NCI-H2081 (cell line): ENCODE measurements at places on chromosomes 6 and 20.

- no peak for DNase-seq
Observed at GRCh38 chr20:18654448-18654773, 66.6 kb downstream of the DTD1 start.

DNA sequence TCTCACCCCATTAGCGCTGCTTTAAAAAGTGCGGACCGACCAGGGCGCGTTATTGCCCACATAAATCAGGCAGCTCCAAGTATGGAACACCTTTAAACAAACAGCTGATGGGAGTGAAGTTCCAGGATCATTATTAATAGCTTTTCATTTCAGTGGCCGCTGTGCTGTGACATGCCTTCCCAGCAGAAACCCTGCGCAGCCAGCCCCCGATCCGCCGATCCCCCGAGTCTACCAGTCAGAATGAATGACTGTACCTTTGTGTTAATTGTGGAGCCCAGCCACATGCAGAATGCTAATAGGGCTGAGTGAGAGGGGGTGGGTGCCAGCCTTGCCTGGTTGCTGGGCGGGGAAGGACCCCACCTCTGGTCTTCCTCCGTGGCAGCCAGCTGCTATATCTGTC, 21.9 kb downstream of the CDH22 start:
- no peak for DNase-seq

DNA sequence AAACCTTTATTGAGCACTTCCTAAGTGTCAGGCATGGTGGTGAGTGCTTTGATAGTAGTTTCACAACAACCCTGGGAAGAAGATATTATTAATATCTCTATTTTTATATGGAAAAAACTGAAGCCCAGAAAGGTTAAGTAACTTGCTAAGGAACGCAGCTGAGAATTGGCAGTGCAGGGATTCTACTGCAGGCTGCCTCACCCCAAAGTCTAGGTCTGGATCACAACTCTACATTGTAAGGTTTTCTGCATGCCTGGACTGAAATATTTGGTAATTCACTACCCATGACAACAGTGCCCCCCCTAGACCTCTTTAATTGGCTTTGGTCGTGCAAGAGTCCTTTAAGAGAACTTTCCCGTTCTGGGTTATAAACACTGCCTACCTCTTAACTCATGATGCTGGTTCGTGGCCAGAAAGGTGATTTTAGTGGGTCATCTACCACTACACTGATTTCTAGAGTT, 67.1 kb upstream of the KCNQ5 start:
- DNase-seq, result no peak

DNA sequence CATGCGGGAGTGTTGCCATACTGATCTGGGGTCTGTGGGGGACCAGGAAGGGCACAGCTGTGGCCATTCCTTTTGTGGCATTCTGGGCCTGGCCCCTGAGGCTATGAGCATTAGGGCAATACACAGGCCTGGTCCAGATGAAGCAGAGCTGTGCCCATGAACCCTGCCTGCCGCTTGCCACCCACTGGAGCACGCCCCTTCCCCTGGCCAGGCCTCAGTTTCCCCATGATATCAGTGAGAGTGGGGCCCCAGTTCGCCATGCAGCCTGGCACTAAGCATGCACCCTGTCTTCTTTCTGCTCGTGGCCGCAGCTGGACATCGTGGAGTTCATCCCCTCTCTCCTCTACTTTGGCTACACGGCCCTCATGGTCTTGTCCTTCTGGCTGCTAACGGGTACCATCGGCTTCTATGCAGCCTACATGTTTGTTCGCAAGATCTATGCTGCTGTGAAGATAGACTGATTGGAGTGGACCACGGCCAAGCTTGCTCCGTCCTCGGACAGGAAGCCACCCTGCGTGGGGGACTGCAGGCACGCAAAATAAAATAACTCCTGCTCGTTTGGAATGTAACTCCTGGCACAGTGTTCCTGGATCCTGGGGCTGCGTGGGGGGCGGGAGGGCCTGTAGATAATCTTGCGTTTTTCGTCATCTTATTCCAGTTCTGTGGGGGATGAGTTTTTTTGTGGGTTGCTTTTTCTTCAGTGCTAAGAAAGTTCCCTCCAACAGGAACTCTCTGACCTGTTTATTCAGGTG, 42.4 kb downstream of the PLAGL2 start:
- DNase-seq, result no peak

DNA sequence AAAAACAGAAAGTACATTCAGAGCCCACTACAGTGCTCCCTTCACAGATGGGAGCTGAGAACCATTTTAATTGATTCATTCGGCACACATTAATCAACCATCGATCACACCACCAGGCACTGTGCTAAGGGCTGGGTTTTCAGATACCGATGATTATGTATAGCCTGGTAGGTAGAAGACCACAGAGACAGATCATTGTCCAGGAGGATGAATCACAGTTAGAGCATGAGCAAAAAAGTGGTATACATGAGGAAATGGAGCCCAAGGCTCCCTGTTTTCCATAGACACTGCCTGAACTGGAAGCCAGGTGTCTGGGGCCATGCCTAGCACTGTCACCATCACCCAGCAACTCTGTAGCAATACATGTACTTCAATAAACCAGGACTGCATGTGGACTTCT, 9.0 kb upstream of the PRDM1 start:
- DNase-seq, result no peak

GRCh38 chr6:123518441-123519188, 118.1 kb downstream of the TRDN start:
- no peak for DNase-seq

GRCh38 chr6:148738946-148739821, 7.6 kb upstream of the UST start:
- no peak for DNase-seq

DNA sequence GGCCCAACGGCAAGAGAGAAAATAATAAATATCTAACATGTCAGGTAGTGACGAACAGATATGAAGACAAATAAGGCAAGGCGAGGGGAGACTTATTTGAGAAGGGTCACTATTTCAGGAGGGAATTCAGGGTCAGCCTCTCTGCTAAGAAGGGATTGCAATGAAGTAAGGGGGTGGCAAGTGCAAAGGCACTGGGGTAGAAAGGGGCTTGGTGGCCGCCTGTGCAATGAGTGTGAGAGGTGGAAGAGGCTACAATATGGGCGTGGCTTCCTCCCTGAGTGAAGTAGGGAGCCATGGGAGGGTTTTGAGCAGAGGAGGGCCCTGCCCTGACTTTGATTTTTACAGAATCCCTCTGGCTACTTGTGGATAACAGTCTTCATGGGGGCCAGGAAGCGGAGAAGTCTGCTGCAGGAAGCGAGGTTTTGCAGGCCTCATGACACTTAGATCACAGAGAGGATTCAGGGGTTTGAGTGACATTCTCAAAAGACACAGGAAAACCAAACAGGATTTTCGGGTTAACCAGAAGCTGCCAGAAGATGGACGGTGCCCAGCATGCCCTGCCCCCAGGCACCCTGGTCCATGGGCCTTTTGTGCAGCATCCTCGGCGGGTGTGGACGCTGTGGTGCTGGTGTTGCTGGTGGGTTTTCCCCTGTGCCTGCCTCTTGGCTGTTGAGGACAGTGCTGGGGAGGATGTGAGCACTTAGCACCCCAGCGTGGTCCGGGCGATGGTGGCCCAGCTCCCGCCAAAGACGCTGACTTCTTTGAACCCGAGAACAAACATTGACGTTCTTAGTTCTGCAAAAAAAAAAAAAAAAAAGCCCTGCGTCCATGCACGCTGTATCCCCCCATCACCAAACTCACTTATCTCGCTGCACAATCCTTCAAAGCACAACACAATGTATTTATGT, 124.2 kb upstream of the PTPN1 start:
- no peak for DNase-seq

- DNase-seq, result no peak
Observed at GRCh38 chr20:49561256-49561655, 6.7 kb downstream of the PTGIS start.

DNA sequence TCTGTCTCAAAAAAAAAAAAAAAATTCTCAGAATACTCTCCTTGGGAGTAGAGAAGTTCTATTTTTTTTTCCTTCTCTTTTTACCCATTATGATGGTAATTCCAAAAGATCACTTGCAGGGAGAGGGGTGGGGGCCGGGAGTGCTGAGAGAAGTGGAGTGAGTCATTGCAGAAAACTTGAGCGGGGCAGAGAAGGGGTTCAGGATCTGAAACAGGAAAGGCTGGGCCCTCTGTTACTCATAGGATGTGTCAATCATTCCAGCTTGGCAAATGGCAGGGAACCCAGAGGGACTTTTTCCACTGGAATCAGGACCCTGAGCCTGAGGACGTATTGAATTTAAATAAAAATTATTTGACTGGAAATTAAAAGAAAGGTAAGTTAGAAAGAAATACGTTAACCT, 111.4 kb upstream of the ARMC2 start:
- DNase-seq, result no peak

GRCh38 chr6:157091856-157092460, 231.4 kb downstream of the TMEM242 start:
- DNase-seq, result no peak

DNA sequence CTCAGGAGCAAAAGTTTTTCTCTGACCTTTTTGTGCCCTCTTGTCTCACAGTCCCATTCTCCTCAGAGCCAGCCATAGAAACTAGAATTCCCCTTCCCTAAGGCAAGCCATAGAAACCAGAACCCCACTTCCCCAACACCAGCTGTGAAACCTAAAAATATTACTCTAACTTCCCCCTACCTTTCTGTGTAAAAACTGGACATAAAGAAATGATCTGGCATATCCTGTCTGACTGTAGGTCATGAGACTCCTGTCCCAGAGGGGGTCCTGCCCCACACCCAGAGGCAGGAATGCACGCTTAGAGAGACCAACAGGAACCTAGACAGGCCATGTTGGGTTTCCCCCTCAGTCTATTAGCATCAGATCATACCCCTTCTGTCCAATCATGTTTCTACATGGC, 140.6 kb upstream of the SLC22A16 start:
- DNase-seq, result no peak

DNA sequence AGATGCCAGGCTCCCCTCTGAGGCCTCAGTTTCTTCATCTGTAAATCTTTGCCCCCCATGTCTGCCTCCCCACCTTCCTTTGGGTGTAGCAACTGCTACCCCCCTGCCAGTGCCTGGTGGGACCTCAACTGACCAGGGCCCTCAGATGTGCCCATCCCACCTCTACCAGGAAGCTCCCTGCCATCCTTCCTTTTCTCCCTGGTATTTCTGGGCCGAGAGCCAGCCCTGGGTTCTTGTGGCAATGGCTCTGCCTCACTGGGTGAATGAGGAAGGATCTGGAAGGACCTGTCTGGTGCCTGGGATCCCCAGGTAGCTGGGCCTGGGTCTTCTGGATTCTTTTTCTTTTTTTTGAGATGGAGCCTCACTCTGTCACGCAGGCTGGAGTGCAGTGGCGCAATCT, 141.1 kb upstream of the RNF24 start:
- no peak for DNase-seq
